ENCODE measurements at places on chromosomes 7 and 10. TPM values are rescaled to one million over a fixed set of nuclear protein-coding genes. Genes with fewer than 3 reads are reported as not detected.

The PRSS37 gene
- total RNA-seq = not detected

The GIMAP8 gene
- total RNA-seq = 3.1 TPM

The ANKRD26 gene
- 34.2 TPM for total RNA-seq

The NSUN5 gene
- 21.5 TPM for total RNA-seq

The TET1 gene
- 6.5 TPM for total RNA-seq

The GDF10 gene
- total RNA-seq = 10.3 TPM

The CCAR1 gene
- 71.3 TPM for total RNA-seq

Data from dorsolateral prefrontal cortex (tissue), 122 donors.